ENCODE measurements at places on chromosomes 13 and 19.

DNA sequence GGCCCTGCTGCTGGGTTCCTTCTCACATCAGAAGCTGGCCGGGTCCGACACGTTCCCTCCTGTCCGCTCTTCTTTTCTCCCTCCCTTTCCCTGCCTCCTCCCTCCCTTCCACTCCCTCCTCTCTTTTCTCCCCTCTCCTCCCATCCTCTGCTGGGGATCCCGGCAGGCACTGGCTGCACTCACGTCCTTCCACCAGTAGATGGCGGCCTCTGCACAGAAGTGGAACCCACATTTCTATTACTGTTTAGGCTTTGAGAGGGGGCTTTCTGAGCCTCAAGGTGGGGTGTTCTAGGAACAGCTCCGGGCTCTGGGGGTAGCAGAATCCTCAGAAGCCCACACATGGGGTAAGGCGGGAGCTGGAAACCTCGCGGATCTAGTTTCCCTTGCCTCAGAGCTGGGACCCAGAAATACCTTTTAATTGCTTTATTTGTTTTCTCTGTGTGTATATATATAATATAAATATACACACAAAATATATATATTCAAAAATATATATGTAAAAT is 294.2 kb downstream of the ZNF536 start:
- peak; percentile 12 for DNase-seq

DNA sequence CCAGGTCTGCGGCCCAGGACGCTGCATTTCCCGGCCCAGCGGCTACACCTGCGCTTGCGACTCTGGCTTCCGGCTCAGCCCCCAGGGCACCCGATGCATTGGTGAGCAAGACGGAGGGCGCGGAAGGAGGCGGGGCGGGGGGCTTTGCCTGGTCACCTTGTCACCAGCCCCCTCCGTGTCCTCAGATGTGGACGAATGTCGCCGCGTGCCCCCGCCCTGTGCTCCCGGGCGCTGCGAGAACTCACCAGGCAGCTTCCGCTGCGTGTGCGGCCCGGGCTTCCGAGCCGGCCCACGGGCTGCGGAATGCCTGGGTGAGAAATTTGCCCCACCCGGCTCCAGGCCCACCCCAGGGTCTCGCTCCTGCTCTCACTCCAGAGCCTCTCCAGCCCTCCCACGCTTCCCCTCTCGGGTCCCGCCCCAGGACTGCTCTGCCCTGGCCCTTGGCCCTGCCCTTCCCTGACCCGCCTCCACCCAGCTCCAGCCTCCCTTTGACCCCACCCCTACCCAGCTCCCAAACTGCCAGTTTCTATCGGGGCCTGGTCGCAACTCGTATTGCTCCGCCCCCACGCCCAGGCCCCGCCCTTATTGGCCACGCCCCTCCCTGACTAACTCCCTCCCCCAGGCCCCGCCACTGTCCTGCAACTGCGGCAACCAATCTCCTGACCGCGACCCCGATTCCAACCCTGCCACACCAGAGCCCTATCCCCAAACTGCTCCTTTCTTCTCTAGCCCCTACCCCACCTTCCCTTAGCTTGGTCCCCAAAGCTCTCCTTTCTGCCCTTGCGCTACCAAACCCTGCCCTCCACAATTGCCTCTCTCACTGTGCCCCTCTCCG is 8.6 kb downstream of the LTBP4 start:
- DNase-seq, result peak; percentile 94

DNA sequence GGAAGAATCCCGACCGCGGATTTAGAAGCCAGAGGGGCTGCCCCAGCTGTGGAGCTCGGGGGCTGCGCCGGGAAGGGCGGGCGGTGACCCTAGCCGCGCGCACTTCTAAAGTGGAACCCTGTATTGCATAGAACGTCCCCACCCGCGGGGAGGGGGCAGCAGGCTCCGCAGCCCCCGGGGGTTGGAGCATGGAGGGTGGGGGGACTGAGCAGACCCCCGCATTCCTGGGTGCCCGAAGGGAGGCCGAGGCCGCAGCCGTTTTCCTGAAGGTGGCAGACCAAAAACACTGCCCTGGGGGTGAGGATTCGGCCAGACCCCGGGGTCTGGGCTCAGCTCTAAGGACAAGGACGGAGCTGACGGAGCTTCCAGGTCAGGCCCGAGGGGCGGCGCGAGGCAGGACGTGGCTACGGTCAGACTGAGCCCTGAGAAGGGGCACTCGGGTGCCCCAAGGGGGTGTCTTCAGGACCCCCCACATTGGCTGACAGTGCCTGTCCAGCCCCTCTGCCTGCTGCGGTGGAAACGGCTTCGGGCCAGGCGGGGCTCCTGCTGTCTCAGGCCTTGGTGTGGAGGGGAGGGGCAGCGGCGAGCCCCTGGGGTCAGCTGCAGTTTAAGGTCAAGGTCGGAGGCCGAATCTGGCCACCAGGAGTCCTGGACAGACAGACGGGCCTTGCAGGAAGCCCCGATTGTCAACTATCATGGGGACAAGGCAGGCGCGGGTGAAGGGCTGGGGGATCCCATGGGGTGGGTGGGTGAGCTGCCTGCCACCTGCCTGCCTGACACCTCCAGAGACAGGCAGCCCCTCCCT is 12.6 kb downstream of the MKNK2 start:
- no peak for DNase-seq

GRCh38 chr13:98783856-98784478 is 31.5 kb upstream of the SLC15A1 start:
- no peak for DNase-seq

DNA sequence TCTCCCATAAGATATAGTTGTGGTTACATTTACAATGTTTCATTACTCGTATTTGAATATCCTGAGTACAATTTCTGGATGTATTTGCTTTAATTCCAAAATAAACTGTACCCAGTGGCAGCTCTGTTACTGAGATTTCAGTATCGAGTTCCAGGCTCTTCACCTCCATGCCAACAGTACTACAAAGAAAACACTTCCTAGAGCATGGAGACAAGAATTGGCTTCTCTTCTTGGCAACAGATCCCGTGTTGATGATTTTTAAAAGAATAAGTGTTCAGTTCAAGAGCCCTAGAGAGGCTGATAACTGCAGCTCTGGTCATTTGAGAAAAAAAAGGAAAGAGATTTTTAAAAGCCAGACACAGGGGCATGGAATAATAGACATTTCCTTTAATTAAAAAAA is 302.8 kb downstream of the EFNB2 start:
- DNase-seq, result no peak

- DNase-seq, result no peak
Measured at GRCh38 chr19:42095814-42096230, 19.9 kb downstream of the ZNF574 start.

GRCh38 chr13:78341032-78341431 is 262.3 kb downstream of the POU4F1 start:
- DNase-seq, result no peak

- DNase-seq, result no peak
Measured at GRCh38 chr19:29376855-29377354, 148.9 kb upstream of the VSTM2B start.
